Neural progenitor cell (in vitro differentiated cells): ENCODE measurements at places on chromosomes 12 and 14. TPM values are rescaled to one million over a fixed set of nuclear protein-coding genes. Genes with fewer than 3 reads are reported as not detected.

PDZRN4 gene
- total RNA-seq: 0.06 and 0.09 TPM in 2 replicates

GRCh38 chr14:103512701-103513611, 9.7 kb downstream of the CKB start:
- no peak for DNase-seq

TAS2R9 gene
- total RNA-seq: not detected in 2 replicates

DNA sequence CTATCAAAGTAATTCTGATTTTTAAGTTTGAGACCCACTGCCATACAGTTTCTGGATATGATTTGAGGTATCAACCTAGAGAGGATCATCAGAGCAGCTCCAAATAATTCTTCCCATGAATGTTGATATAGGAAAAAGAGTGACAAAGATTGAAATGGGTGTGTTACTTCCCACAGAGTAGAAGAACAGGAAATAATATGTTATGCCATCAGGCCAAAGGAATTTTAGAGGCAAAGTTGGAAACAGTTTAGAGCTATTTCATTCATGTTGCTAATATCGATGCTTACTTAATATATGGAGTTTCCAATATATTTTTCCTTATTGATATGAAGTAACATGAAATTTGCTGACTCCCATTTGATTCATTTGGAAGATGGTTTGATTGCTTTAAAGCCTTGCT, 8.9 kb upstream of the MSRB3 start:
- DNase-seq: no peak

- no peak for DNase-seq
Observed at GRCh38 chr12:75921622-75922289, 109.8 kb downstream of the PHLDA1 start.

GRCh38 chr12:62215506-62215905, 44.7 kb upstream of the USP15 start:
- DNase-seq: no peak

DNA sequence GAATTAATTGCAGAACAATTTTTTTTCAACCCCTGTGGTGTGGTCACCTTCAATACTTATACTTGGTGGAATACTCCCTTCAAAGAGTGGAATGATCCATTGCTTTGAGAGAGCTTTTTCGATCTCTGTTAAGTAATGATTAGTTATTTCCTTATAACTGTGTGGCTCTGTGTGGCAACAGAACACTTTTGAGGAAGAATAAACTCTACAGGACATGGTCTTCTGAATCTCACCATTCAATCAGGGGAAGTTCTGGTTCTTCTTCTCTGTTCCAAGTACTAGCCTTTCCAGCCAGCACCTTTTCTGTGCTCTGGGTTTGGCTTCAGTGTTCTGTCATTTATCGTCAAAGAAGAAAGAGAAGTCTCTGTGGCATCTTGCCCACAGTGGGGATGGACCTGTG, 369.2 kb downstream of the ZFP36L1 start:
- DNase-seq: no peak

GRCh38 chr14:31660191-31660590, 99.0 kb downstream of the NUBPL start:
- no peak for DNase-seq

DNA sequence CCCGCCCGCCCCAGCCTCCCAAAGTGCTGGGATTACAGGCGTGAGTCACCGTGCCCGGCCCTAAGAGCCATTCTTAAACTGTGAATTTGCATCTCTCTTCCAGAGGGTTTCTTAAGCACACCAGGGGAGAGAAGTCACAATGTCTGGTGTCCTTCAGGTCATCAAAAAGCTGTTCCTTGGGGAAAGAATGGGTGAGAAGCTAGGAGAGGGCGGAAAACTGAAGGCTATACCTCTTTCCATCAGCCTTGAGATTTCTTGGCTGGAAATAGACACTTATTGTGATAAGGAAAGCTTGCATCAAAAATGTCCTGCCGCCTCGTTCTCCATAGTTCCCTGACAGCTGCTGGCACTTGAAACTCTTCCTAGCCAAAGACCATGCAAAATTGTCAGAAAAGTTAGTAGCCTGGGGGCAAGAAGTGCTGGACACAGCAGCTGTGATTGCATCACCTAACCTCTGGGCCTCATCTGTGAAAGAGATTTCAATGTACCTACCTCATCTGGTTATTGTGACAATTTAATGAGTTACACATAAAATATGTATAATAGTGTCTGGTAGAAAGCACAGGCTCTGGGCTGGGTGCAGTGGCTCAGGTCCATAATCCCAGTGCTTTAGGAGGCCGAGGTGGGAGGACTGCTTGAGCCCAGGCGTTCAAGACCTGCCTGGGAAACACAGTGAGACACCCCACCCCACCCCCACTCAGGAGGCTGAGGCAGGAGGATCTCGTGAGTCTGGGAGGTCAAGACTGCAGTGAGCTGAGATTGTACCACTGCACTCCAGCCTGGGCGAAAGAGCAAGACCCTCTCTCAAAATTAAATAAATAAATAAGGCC, 9.7 kb upstream of the UBC start:
- peak; percentile 65 for DNase-seq

DNA sequence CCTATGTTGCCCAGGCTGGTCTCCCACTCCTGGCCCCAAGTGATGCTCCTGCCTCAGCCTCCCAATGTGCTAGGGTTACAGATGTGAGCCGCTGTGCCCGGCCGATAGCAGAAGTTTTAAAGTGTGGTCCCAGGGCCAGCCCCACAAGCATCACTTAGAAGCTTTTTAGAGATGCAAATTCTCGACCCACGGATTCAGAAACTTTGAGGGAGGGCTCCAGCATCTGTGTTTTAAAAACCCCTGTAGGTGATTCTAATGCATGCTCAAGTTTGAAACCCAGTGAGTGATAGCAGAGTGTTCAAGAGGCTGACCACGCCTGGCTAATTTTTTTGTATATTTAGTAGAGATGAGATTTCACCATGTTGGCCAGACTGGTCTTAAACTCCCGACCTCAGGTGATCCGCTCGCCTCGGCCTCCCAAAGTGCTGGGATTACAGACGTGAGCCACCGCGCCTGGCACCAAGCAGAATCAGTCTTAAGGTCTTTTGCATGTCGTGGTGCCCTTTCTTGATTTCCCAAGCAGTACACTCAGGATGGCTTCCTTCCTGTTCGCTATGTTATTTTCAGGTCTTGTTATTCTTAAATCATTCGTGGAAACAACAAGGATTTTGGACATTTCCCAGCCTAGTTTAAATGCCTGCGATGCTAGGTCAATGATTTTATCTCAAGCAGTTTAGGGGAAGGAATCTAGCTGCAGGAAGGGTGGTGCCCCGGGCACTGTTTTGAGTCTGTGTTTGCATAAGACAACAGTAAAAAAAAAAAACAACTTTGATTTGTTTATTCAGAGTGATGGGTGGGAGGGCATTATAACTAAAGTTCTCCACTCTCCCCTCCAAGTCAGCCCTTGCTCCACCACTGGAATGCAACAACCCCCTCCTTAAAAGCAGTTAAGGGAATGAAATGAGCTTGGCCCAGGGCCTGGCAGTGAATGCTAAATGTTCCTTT, 9.2 kb upstream of the RILPL2 start:
- DNase-seq: no peak
